ENCODE measurements at places on chromosomes 5 and 9. TPM values are rescaled to one million over a fixed set of nuclear protein-coding genes. Genes with fewer than 3 reads are reported as not detected.

The FBP1 gene
- not detected for total RNA-seq

The OR1N2 gene
- total RNA-seq: not detected

The PIP5K1B gene
- total RNA-seq: not detected

The EMB gene
- 4.6 TPM for total RNA-seq

The ACOT12 gene
- total RNA-seq: not detected

The C1QTNF3 gene
- 0.53 TPM for total RNA-seq

The NUTM2F gene
- not detected for total RNA-seq

All from A549 treated with CORT108297 at 1 μM for 4 hours (cell line).